ENCODE measurements at places on chromosomes 16 and 17.

DNA sequence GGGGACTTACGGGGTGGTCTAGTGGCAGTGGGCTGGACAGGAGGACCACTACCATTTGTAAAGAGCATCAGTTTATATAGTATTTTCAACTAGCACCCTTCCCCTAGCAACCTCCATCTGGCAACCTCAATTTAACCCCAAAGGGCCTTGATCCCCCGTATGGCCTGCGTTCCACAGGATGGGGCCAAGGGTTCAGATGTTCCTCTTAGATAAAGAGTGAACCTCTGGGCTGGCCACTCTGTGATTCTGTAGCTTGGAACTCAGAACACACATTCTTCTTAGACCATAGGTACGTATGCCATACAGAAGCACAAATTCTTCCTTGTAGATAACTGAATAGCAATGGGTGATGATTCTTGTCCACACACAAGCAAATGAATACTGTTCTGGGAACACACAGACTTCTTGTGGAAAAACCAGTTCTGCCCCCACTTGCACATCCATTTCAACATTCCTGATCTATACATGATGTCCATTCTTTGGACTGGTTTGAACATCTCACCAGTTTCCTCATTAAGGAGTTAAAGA is 1.9 kb upstream of the GGA2 start:
- DNase-seq, result no peak

DNA sequence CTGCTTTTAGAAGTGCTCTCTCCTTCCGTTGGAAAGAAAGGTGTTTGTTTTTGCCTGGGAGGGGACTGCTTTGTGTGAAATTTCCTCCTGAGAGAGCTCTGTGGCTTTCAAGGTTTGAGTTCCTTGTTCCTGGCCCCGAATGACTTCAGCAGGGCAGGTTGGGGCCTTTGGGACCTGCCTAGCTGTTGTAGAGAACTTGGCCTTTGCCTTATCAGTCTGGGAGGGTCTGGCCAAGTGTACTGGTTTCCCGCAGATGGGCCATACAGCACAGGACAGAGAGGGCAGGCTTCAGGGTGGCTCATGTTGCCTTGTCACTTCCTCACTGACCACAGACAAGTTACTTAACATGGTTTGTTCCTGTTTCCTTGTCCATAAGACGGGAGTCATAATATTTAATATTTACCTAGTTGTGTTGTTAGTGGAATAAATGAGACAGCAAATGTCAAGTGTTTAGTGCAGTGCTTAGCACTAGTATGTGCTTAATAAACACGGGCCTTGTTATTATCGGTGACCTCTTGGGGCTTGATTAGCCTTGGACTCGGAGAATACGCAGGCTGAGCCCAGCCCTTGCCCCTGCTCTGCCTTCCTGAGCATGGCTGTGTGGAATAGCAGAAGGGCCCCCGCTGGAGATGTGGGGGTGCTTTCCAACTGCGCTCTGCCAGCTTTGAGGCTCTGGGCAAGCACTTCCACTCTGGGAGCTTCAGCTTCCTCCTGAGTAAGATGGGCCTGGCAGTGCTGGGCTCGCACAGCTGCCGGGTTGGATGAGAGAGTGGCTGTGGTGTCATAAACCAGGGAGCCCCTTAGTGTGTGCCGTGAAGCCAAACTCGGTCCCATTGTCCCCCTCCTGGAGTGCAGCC is 6.6 kb downstream of the PRSS8 start:
- DNase-seq, result no peak

GRCh38 chr16:69917739-69918138 is 33.4 kb upstream of the CLEC18A start:
- no peak for DNase-seq

GRCh38 chr17:50194140-50194933 is 7.1 kb downstream of the COL1A1 start:
- DNase-seq, result no peak

Data from stimulated activated CD4-positive, alpha-beta T cell treated with anti-CD3 and anti-CD28 coated beads, Interleukin-12 subunit alpha, Interleukin-12 subunit beta, amount 100 ng/mL, for 4 hours (primary cell).